Activated CD8-positive, alpha-beta memory T cell treated with anti-CD3 and anti-CD28 coated beads for 24 hours (primary cell): ENCODE measurements at places on chromosomes 4 and X.

DNA sequence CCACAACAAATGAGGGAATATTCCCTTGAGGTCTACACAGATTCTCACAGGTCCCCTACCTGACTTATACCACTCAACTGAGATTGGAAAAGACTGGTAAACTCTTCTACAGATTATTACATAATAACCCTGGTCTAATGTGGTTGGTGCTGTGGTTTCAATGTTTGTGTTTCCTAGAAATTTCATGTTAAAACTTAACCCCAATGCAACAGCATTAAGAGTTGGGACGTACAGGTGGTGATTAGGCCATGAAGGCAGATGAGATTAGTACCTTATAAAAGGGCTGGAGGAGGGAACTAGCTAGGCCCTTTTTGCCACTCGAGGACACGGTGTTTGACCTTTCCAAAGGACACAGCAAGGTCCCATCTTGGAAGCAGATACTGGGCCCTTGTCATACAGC is 84.3 kb upstream of the TAPT1 start:
- no peak for DNase-seq

GRCh38 chrX:46228389-46228788 is 316.8 kb downstream of the ZNF674 start:
- no peak for DNase-seq

DNA sequence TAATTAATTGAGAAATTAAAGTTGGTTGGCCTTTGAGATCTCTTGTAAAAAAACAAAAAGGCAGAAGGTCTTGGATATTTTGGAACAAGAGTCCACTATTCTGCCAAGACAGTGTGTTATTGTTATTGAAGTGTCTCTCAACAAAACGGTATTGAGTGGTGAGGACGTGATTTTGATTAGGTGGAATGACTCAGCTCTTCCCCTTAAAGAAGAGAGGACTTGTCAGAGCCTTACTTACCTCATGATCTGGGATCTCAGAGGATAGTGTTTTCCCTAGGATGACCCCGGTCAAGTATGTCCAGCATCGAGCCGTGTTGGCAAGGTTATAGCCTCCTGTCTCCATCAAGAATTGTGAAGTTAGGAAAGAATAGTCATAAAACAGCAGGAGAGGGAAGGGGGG is 110.9 kb downstream of the HDAC8 start:
- no peak for DNase-seq

GRCh38 chr4:158139086-158139485 is 33.7 kb downstream of the GASK1B start:
- no peak for DNase-seq

DNA sequence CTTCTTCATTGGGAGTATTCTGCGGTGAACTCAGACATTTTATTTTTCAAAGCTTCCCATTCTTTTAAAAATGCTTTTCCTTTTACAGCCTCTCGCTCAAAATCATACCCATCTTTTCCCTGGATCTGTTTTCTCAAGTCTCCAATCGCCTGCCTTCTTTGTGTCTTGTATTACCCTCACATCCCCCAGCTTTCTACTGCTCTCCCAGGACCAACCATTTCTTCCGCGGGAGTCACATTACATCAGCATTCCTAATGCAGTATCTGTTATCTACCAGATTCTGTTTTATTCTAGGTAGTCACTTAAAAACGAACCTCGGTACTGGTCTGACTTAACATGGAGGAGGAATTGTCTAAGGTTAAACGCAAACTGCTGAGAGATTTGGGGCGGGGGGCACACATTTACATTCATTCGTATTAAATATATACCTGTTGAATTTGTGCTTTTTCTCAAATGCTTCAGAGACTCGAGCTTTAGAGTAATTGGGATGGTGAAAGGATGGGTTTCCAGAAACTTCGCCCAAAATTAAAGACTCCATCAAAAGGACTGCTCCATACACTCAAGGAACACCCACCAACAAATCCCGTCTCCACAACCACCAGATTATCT is 493 bp upstream of the UCHL1 start:
- DNase-seq = no peak

DNA sequence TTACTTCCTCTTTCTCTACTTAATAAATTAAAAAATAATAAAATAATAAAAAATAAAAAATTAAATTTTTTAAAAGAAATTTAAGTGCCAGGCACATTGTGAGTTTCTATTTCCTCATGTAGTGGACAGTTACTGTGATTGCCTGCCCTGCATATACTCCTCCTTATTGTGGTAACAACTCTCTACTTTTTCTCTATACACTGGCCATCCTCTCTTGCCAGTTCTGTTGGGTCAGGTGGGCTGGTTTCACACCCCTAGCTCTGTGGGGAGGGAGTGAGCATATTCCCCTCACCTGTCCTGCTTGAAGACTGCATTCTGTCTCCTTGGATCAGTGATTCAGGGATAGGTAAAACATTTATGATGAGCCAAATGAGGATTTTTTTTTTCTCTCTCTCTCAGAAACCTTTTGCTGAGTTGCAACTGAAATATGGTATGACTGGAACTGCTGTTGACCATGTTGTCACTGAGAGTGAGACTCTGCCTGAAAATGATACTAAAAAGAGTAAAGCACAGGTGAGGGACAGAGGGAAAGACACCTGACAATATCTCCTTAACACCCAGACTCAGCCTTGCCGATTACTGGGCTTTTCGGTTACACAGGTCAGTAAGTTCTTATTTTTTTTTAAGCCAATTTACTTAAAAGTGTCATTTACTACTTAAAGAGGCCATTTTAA is 37.2 kb downstream of the CXXC4 start:
- no peak for DNase-seq

- no peak for DNase-seq
Observed at GRCh38 chrX:16487620-16488385, 162.2 kb upstream of the S100G start.

- no peak for DNase-seq
Observed at GRCh38 chr4:187469627-187470026, 525.9 kb upstream of the ZFP42 start.

- DNase-seq = no peak
Observed at GRCh38 chr4:6548201-6548881, 26.6 kb upstream of the MAN2B2 start.

DNA sequence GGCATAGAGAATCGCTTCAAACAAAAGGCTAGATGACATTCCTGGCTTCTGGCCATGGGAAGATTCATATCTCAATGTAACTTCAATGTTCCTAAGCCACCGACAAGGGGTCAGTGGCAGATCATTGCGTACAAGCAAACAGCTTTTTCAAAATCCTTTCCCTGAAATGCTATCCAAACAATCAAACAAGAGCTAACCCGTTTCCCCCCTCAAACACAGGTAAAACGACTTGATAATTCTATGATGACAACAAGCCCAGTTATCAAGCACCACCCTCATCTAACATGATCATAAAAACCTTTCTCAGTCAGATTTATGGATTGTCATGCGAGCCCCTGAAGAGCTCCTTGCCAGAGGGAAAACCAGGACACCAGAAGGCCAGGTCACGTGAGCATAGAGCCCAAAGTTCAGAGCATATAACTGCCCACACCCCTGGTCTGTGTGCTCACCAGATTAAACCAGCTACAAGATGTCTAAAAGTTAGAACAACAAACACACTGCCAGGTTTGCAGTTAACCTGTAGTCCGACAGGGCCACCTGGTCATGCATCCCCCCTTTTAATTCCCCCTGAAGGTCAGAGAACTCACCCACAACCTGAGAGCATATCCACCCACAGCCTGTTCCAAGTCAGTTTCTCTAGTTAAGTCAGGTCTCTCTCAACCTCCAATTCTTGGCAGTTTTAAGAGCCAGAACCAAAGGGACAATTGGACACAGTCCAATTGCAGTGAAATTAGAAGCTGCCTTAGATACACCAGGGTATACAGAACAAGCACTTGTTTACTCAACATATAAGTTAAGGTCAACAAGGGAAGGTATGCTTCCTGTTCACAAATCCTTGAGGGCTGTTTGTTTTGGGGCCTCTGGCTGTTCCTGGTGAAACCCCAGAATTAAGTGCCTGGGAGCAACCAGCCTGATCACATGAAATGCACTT is 248.1 kb upstream of the PPARGC1A start:
- DNase-seq = no peak

DNA sequence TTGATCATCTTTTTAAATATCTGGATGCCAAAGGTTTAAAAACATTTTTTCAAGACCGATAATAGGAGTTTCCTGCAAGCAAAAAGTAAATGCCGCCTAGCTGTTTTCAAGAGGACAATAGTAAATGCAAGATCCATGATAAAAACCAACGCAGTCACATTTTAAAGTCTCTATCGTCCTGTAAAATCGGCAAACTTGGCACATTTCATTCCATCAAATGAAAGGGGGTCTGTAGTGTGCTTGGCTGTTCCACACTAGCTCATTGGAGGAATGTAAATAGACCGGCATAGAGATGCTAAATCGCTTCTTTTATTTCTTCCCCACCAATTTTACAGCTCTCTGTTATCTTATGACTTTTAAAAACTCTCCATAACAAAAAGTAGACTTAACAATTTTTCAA is 202.2 kb downstream of the NLGN4X start:
- DNase-seq = no peak

DNA sequence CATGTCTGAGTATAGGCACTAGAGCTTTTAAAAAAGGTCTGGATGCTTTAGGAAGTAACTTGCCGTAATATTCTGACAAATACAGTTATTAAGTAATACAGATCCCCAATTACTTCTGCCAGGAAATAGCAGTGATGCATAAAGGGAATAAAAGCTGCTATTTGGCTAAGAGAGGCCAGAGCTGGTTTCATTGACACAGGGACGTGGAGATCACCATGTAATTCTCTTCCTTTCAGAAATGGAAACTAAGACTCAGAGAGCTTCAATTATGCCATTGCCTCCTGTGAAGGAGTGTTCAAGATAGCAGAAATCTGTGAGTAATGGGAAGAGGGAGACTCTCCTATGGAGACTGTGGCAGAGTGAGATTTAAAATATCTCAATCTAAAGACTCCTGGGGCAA is 238.1 kb downstream of the SLITRK2 start:
- DNase-seq = no peak

GRCh38 chrX:13265111-13265510 is 54.7 kb downstream of the ATXN3L start:
- DNase-seq = no peak

DNA sequence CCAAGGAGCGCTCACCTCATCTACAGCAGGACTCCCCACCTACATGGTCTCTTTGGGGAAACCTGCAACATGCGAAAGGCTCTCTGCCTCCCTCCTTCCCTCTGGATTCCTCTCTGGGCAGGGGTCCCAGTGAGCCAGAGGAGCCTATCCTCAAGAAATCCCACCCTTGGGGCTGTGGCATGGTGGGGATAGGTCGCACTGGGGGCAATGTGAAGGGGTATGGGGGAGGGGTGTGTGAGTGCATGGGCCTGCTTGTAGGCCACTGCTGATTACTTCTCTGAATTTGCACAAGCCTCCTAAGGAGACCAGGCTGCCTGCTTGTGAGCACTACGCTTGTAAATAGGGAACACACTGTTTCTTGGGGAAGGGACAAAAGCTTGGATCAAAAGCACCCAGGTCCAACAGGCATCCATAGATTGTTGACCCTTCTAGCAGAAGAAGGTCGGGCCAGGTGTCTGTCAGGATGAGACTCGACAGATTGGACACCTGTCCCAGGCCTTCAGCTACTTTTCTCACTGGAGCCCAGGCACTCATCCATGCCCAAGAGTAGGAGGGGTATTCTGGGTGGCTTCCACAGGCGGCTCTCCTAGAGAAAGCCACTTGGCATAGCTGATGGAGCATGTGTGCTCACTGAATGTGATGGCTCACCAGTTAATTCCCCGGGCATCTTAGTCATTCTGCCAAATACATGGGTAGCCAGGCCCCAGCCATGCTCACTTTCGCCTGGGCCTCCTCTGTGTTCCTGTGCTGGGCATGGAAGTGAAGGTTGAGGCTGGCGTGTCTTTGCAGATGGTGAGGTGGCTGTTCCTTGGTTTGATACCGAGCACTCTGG is 75.0 kb downstream of the NBDY start:
- DNase-seq = no peak

DNA sequence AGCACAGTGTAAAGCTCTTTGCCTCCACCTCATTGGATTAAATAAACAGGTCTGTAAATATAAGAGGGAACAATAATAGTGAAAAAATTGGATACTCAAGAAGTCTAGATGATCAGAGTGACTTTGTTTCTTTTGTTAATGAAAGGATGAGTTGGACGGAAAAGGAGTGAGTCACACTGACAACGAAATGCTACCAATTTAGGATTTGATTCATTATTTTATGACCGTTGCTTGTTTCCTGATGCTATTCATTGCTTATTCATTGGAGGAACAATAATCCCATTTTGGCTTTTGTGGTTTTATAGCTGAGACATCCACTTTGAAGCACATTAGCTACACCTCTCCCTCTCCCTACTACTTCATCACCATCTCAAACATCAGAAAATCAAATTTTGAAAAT is 74.4 kb upstream of the DYNLT3 start:
- DNase-seq = no peak

DNA sequence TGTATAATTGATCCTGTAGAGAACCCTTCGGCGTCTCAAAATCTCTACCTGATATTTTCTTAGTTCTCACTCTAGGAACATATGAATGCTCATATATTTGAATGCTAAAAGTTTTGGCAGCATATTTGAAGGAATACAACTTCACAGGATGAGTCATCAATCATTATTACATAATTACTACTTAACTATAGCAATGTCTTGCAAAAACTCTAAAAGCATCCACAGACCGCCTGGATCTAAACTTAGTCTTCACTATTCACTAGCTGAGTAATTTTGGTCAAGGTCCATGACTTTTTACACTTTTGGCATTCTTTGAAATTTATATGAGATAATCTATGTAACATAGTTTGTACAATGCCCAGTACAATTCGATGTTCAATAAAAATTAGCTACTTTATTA is 194.7 kb downstream of the DTHD1 start:
- DNase-seq = no peak

- no peak for DNase-seq
Observed at GRCh38 chr4:83440148-83440814, 15.3 kb downstream of the HELQ start.

DNA sequence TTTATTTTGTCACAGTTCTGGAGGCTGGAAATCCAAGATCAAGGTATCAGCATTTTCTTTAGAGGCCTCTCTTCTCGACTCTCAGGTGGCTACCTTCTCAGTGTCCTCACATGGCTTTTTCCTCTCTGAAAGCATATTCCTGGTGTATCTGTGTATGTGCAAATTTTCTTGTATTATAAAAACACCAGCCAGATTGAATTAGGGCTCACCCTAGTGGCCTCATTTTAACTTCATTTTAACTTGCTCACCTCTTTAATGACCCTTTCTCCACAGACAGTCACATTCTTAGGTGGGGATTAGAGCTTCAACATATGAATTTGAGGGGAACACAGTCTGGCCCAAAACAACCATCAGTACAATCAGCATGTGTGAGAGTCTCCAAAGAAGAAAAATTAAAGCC is 542.4 kb upstream of the FAM241A start:
- no peak for DNase-seq

DNA sequence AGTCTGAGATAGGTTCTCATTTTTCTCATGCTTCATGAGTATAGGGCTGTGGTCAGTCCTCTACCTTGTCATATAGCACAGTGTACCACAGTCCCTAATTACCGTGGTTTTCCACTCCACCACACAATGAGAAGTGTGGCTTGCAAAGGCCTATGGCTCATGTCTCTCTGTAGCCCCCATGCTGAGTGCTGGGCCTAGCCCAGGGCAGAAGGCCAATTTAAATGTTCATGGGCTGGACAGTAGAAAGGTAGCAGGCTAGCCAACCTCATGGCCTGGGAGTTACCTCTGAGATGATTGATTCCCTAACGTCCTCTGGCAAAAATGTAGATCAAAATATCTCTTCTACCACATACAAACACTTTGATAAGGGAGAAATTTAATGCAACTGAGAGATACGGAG is 222.5 kb downstream of the AFF2 start:
- no peak for DNase-seq
